ENCODE measurements at places on chromosomes 4 and X.

DNA sequence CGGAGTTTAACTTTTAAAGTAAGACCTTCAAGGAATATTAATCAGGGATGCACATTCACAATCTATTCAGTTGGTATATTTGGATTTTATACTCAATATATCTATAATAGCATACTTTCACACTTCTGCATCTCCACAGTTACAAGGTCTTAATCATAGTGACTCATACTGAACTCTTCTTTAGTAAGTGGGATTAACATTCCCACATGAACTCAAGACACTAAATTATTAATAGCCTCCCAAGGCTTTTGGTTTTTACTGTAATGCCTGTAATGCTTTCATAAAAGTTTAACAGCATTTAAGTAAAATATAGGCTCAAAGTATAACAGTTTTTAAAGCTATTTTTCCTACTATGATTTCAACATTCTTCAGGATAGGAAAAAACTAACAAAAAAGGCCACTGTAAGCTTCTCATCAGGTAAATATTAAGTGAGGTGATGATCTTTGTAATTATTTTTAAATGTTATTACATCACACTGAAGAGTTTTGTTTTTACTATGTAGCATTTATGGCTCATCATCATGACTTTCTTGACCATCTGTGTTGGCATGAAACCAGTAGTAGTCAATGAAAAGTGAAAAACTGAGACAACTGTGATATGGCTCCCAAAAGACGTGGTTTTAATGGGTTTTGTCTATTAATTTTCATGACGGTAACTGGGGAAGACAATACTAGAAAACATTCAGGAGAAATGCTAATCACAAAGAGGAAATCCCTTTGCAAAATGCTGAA lies 91.5 kb upstream of the GALNT7 start:
- no peak for DNase-seq

- DNase-seq = no peak
Observed at GRCh38 chrX:17529151-17529745, 154.2 kb downstream of the NHS start.

DNA sequence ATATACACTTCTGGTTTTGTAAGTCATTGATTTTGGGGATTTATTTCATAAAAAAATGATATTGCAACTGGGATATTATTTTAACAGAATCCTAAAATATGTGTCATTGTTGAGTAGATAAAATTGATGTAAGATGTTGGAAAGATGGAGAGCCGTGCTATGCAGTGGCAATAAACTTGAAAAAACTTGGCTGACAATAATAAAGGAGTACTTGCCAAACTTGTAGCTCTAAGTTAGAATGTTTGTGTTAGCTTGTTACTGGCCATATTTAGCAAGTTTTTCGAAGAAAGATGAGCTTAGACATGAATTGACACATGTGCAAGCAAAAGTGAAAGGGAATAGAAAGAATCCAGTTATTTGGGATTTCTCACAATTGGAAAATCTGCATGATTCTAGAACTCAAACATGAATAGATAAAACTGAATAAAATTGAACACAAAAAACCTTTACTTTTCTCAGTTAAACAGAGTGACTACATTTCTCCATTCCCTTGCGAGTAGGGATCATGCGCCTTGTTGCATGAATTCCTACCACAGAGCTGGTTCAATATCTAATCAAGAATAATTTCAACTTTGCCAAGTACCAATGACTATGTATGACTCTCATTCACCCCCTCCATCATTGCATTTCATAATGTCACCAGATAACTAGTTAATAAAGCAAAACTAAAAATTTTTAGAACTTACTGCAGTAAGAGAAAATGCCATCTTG lies 327.8 kb downstream of the CAMK2D start:
- DNase-seq = no peak

DNA sequence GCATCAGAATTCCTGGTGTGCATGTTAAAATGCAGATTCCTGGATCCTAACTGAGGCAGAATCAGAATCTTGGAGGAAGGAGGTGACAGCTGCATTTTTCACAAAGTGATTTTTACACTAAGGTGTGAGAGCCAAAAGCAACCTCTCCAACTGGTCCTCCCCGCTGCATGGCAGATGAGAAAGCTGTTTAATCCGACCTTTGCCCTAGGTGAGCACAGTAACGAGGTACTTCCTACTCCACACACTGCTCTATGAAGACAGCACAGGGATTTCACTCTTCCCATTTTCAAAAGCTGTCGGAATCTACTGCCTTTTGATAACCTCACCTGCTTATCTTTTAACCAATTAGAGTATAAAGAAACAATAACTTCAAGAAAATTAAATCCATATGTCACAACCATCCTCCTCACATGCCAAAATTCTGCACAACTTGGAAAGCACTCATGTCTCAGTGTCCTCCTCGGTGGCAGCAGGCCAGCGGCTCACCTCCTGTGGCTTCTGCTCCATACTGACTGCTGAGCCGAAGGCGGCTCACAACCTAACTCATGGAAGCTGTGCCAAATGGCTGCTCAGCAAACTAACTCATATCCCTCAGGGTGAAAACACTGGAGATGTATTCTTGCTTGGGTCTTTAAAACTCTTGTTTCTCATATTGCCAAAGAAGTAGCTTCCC lies 3.6 kb downstream of the CASP6 start:
- no peak for DNase-seq

DNA sequence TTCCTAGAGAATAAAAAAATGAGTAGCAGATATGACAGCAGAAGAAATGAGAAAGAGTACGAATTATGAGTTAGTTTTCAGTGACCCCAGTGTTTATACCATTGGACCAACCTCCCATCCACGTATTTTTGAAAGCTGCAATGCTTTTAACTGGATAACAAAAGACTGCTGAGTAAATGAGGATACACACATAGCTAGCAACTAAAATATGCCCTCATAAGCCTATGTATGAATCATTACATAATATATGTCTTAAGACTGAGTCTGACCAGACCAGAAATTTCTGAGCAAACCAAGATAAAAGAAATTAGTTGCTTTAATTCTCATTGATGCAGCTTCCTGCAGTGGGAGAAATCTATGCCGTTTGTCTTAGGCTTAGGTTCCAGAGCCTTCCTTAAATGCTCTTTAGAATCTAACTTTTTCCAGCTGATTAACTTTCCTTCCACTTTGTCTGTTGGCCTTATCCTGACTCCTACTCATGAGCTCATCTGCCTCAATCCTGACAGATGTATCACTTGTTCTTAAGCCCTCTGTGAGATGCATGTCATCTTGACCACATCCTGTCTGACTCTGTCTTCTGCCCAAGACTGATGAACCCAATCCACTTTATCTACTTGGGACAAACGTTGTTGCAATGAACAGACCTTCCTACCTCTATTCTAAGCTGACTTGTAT lies 301.4 kb upstream of the AADAT start:
- no peak for DNase-seq

DNA sequence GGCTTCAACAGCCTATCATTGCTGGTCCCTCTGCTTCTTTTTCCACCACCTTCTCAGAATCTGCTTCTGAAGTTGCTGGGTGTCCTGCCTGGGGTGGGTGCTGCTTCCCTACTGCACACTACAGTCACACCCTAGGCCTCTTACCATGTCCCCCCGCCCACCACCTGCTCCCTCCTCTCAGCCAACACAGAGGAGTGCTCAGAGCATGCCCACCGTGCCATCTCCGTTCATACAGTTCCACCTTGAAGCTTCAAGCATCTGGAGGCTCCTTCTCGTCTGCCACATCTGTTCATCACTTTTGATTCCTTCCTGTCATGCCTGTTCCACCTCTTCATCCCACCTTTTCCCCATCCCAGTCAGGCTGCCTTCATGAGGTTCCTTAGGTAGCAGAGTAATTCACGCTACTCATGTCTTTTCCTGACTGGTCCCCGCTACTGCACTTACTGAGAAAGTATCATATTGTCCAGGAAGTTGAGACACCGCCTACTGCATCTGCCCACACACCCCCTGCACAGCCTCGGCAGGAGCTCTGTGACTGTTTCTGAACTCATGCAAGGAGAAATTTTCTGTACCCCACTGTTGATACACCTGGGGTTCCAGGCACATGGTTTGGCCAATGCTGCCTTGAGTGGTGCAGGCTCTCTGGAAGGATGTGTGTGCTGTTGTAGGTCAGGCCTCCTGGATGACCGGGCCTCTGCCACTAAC lies 39.5 kb downstream of the HADH start:
- peak; percentile 71 for DNase-seq

- DNase-seq = no peak
Observed at GRCh38 chr4:147003956-147004809, 58.5 kb upstream of the TTC29 start.

GRCh38 chr4:164012396-164013027 lies 518.0 kb downstream of the TMA16 start:
- peak; percentile 19 for DNase-seq

GRCh38 chrX:105696870-105697269 lies 125.5 kb upstream of the NRK start:
- DNase-seq = no peak

DNA sequence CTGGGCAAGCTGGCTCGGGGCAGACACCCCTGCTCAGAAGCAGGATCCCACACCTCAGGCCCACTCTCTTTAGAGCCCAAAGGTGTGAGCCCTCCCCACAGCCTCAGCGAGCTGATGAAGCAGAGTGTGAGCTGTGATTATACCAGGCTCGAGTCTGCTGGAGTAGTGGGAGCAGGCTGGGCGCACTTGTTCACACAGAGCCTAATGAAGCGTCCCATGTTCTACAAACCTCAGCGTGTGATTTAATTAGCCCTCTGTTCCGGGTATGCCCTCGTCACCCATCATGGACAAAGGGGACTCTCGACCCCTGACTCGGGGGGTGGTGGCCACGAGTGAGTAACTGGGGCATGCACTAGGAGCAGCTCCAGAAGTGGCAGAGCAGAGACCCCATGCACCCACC lies 62.3 kb downstream of the PPP2R2C start:
- DNase-seq = no peak

DNA sequence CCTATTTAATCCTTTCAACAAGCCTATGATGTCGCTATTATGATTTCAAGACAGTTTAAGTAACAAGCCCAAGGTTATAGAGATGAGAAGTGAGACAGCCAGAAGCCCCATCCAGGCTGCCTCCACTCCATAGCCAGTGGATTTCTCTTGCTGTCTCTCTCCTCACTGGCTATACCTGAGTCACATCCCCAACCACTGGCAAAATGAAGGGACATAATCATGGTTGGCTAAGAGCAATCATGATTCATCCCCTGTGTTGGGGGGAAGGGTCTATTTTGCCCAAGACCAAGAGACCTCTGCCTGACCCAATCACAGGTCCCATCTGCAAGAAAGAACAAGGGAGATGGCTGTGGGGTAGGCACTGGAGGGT lies 334.9 kb upstream of the GATB start:
- no peak for DNase-seq

DNA sequence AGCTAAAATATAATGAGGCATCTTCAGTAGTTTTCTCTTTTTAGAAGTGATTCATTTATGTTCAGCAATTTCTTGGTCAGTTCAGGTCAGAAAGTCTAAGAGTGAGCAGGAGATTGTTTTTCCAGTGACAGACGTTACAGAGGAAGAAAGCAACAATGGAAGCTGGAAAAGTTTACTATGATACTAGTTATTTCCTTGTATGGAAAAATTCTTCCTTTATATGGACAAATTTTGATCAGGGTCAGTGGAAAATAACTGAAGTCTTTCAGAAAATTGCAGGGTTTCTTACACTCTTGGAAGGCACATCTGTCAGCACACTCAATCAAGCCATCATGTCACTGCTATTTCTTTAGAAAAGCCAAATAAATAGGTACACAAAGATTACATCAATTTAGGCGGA lies 1120.7 kb downstream of the FAT4 start:
- DNase-seq = no peak

- DNase-seq = peak; percentile 76
Observed at GRCh38 chrX:49172280-49172780, 632 bp downstream of the PLP2 start.

GRCh38 chr4:68572653-68573170 lies 3.4 kb downstream of the UGT2B17 start:
- DNase-seq = no peak

DNA sequence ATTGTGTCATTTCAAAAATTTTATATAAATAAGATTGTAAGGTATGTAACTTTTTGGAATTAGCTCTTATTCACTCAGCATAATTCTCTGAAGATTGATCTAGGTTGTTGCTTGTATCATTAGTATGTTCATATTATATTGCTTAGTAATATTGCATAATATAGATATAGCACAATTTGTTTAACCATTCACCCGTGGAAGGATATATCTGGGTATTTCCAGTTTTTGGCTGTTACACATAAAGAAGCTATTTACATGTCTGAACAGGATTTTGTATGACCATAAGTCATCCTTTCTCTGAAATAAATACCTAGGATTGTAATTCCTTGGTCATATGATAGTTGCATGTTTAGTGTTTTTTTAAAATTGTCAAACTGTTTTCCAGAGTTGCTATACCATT lies 82.5 kb downstream of the CPEB2 start:
- DNase-seq = no peak

- no peak for DNase-seq
Observed at GRCh38 chrX:87160435-87161010, 357.1 kb upstream of the KLHL4 start.

DNA sequence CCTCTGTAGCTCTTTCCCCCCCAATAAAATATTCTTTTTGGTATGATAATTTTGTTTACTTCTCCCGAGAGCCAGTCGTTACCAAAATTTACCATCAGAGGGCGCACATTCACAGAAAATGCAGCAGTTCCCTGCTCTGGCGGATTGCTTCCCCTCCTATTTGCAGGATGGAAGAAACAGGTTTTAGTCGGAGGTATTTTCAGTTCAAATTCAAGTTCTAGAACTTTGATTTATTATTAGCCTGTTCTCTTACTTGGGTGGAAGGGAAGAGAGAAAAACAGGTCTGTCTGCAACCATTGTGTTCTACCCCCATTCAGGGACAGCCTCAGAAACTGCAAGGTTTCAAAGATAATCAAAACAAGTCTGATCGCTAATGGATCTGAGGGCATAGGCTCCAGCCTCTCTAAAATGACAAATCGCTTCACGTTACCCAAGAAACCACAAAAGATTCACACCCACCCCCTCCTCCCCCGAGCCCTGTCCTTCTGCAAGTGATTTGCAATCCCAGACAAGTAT lies 263.8 kb upstream of the RPS6KA3 start:
- peak; percentile 72 for DNase-seq

- no peak for DNase-seq
Observed at GRCh38 chrX:20116577-20117240, at the start of gene MAP7D2. Gene MAP7D2, minus strand, starts transcription at chrX:20116907. Its CDS starts 28 bp downstream, at chrX:20116879.

GRCh38 chrX:17475449-17476217 lies 100.6 kb downstream of the NHS start:
- DNase-seq = no peak

- DNase-seq = no peak
Observed at GRCh38 chrX:71225676-71226075, 2.7 kb downstream of the GJB1 start.

All from activated T-cell treated with anti-CD3 and anti-CD28 coated beads, Interleukin-2, amount 50 U/mL, for 48 hours (primary cell).